Upper lobe of right lung (tissue), 1 donor: ENCODE measurements at places on chromosomes 6 and 20.

GRCh38 chr6:102742754-102743356, 1349.3 kb downstream of the GRIK2 start:
- H3K4me1 ChIP-seq = no peaks in the 10 kb centered on the region
- H3K36me3 ChIP-seq = no peaks in the 10 kb centered on the region
- H3K4me3 ChIP-seq = no peak overlapping the region

- H3K36me3 ChIP-seq = no peaks in the 10 kb centered on the region
- H3K27ac ChIP-seq = no peak overlapping the region
- H3K4me1 ChIP-seq = no peaks in the 10 kb centered on the region
- no peak overlapping the region for H3K4me3 ChIP-seq
Measured at GRCh38 chr20:44135417-44136204, 51.4 kb downstream of the JPH2 start.

DNA sequence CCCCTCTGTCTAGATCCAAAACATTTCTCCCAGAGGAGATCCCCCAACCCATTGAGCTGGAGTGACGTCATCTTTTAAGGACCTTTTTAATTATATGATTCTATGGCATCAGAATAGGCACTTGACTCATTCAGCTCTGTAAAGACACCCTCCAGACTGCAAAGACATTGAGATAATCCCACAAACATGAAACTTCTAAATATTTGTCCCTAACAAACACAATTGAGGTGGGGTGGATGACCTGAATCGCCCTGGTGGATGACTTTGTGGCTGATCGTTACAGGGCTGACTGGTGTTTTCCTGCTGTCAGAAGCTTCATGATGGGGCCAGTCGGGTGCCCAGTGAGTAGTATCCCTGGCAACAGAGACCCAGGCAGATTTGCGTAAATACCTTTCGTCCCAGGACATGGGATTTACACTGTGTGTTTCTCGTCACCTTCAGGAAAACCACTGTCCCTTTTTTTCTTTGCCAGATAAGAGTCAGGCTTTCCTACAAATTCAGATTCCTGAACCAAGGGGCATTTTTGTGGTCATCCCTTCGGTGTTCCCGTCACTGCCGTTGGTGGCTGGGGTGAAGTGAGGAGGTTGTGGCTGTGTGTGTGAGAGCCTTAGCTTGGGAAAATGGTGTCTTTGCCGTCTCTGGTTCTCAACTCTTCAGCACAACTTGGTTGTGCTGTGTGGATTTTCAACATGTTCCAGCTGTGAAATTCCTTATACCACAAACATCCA, 5.3 kb upstream of the PCK1 start:
- H3K4me3 ChIP-seq = no peak overlapping the region
- no peak overlapping the region for H3K27ac ChIP-seq
- no peak for DNase-seq
- H3K27me3 ChIP-seq = peaks cover 18% of the 10 kb centered on the region

- H3K27ac ChIP-seq = no peak overlapping the region
- H3K36me3 ChIP-seq = peaks cover 21% of the 10 kb centered on the region
- H3K27me3 ChIP-seq = no peaks in the 10 kb centered on the region
- H3K4me3 ChIP-seq = no peak overlapping the region
- no peaks in the 10 kb centered on the region for H3K4me1 ChIP-seq
Measured at GRCh38 chr6:127972815-127973214, 72.0 kb upstream of the THEMIS start.

DNA sequence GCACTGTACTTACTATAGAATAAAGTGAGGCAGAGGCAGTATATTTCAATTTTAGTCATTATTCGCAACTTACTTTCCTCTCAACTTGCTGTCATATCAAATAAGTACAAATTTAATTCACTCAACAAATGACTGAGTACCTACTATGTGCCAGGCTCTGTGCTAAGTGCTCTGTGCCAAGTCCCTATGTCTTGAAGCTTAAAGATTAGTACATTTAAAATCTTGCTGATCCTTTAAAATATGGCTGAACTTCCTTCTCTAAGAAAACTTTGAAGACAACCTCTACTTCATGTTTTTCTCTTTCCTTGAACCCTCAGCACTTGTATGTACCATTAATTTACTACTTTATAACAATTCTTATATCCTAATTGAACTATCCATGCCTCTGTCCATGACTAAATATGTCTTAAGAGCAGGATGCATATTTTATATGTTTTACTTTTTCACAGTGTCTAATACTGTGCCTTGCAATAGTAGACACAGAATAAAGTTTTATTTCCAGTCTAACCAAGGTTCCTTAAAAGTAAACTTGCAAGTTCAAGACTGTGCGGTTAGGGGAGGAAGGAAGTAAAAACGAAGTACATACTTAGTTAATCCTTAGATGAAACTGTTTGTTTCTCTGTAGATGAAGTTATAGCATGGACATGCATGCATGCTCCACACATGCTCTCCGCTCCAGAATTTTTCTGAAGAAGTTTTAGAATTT, 10.0 kb upstream of the LATS1 start:
- DNase-seq = no peak
- H3K36me3 ChIP-seq = peaks cover 80% of the 10 kb centered on the region
- H3K4me1 ChIP-seq = no peaks in the 10 kb centered on the region

DNA sequence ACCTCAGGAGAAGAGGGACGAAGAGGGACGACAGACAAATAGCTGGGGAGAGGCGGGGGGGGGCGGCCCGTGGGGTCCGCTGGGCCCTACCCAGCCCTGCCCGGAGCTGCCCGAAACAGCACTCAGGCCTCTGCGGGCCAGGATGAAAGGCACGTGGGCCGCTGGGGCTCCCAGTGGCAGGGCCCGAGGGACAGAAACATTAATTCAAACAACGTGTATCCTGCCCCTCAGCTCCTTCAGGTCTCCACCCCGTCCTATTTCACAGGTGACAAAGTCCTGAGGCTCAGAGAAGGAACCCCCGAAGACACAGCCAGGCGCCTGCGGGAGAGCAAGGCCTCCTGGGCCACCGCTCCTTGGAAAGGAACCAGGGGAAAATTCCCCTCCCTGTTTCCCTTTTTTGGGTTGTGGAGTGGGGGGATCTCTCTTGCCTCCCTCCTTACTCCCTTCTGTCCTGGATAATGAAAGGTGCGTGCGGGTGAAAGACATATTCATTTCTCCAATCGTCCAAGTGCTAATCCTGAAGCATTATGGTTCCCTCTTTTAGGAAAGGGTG, 93.3 kb downstream of the RNASET2 start:
- no peaks in the 10 kb centered on the region for H3K36me3 ChIP-seq
- H3K27me3 ChIP-seq = peaks cover 14% of the 10 kb centered on the region
- no peak for DNase-seq
- no peak overlapping the region for H3K27ac ChIP-seq
- H3K4me1 ChIP-seq = peaks cover 12% of the 10 kb centered on the region

DNA sequence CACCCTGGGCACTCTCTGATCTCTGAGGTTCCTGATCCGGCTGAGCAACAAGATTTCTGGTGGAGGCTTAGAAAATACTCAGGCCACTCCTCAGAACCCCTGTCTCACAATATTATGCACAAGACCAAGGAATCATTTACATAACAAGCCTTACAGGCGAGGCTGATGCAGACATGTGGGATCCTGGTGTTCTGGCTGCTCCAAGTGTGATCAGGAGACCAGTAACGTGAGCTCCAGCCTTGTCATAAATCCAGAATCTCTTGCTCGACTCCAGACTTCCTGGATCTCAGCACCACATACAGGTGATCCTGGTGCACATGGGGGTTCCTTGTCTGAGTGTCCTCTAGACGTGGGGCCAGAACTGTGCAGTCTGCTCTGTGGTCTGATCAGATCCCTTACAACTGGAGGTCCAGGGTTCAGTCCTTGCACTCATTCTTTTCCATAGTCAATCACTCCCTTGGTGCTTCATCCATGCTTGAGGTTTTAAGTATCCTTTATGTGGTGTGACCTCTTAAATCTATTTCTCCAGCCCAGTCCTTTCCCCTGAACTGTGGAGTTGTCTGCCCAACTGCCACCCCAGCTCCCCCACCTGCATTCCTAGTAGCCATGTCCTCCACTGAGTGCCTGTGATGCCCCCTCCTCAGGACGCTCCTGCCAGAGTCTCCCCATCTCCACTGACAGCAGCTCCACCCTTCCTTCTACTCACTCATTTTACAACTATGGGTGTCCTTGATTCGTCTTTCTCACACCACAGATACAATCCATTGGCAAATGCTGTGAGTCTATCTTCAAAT, 5.1 kb downstream of the HLA-C start:
- H3K36me3 ChIP-seq = peaks cover 9% of the 10 kb centered on the region
- no peak overlapping the region for H3K4me3 ChIP-seq
- H3K4me1 ChIP-seq = no peaks in the 10 kb centered on the region

DNA sequence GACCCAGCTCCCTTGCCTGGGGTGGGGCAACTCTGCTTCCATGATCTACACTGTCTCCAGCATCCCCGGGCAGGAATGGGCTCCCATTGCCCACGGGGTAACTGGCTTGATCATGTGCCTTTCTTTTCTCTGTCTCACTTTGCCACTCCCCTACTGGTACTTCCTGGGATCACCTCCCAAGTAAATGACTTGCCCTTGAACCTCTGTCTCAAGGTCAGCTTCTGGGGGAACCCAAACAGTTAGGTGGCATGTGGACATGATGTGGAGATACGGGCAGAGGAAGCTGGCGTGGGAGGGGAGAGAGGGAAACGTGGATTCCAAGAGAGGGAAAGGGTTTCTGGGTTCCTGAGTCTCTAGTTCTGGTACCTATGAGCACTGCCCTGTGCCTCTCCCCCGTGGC, 63.8 kb upstream of the RALY start:
- no peak overlapping the region for H3K27ac ChIP-seq
- no peaks in the 10 kb centered on the region for H3K27me3 ChIP-seq
- H3K36me3 ChIP-seq = no peaks in the 10 kb centered on the region
- peaks cover 4% of the 10 kb centered on the region for H3K4me1 ChIP-seq

GRCh38 chr6:159828074-159828473, 28.0 kb downstream of the PNLDC1 start:
- no peak overlapping the region for H3K27ac ChIP-seq
- H3K27me3 ChIP-seq = no peaks in the 10 kb centered on the region
- no peak for DNase-seq
- no peaks in the 10 kb centered on the region for H3K4me1 ChIP-seq
- H3K36me3 ChIP-seq = no peaks in the 10 kb centered on the region

- no peak overlapping the region for H3K27ac ChIP-seq
- no peaks in the 10 kb centered on the region for H3K36me3 ChIP-seq
- DNase-seq = no peak
- no peaks in the 10 kb centered on the region for H3K27me3 ChIP-seq
- H3K4me3 ChIP-seq = no peak overlapping the region
Measured at GRCh38 chr6:125868678-125869395, 78.1 kb downstream of the NCOA7 start.

DNA sequence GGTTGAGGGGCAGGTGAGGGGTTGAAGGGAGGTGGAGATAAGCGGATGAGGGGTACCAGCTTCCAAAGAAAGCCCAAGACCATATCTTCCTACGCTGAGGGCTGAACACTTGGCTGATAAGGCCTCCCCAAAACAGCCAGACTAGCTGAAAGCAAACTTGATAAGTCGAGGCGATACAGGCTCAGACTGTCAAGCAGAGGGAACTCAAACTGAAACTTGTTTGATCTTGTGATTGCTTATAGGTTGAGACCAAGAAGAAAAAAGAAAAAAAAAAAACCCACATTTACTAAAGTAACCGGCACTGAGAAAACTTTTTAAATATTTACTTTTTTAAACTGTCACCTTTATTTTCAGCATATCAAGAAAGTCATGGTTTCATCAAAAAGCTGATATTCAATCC, 73.6 kb downstream of the TRERF1 start:
- no peaks in the 10 kb centered on the region for H3K4me1 ChIP-seq
- H3K27me3 ChIP-seq = no peaks in the 10 kb centered on the region
- no peak overlapping the region for H3K27ac ChIP-seq
- H3K36me3 ChIP-seq = no peaks in the 10 kb centered on the region
- no peak overlapping the region for H3K4me3 ChIP-seq
- DNase-seq = no peak

- no peak for DNase-seq
- H3K36me3 ChIP-seq = no peaks in the 10 kb centered on the region
- H3K4me3 ChIP-seq = no peak overlapping the region
- H3K27me3 ChIP-seq = peaks cover 10% of the 10 kb centered on the region
- no peak overlapping the region for H3K27ac ChIP-seq
Measured at GRCh38 chr6:70292193-70292592, 10.7 kb downstream of the COL9A1 start.

- DNase-seq = no peak
- no peak overlapping the region for H3K4me3 ChIP-seq
- H3K27me3 ChIP-seq = no peaks in the 10 kb centered on the region
- no peaks in the 10 kb centered on the region for H3K4me1 ChIP-seq
- no peak overlapping the region for H3K27ac ChIP-seq
Measured at GRCh38 chr6:5712349-5713215, 294.1 kb downstream of the NRN1 start.

DNA sequence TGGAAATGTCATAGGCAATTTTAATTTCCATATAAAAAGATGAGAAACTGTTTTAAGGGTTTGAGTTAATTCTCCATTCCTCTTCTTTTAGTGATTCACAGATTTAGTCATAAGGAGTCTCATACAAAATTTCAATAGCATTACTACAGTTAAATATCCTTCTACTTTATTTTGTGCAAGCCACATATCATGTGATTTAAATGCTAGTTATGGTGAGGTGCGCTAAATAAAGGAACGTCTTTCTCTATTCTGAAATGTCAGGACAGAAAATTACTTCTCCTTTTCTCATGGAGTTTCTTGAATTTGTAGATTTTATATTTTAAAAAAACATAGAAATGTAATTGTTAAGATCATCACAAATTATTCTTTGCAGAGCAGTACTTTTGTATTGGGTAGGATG, 50.0 kb upstream of the SUPT3H start:
- no peak for DNase-seq
- no peaks in the 10 kb centered on the region for H3K36me3 ChIP-seq
- no peak overlapping the region for H3K4me3 ChIP-seq
- H3K4me1 ChIP-seq = peaks cover 2% of the 10 kb centered on the region
- H3K27me3 ChIP-seq = peaks cover 16% of the 10 kb centered on the region

- H3K4me3 ChIP-seq = no peak overlapping the region
- DNase-seq = no peak
- peak overlapping the region; percentile 66 for H3K27ac ChIP-seq
- H3K27me3 ChIP-seq = no peaks in the 10 kb centered on the region
- no peaks in the 10 kb centered on the region for H3K36me3 ChIP-seq
Measured at GRCh38 chr20:23103284-23104018, 17.3 kb upstream of the CD93 start.

DNA sequence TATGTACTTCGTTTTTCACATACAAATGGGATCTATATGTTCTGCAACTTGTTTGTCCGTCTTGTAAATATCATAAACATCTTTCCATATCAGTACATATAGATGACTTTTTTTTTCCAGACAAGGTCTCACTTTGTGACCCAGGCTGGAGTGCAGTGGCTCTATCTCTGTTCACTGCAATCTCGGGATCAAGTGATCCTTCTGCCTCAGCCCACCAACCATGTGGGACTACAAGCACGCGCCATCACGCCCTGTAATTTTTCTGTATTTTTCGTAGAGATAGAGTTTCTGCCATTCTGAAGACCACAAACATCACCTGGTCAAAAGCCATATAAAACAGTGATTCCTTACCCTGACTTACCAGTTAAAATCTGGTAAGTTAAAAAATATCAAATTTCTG, 37.7 kb upstream of the SYNCRIP start:
- no peak for DNase-seq
- H3K27ac ChIP-seq = no peak overlapping the region
- no peaks in the 10 kb centered on the region for H3K27me3 ChIP-seq
- H3K36me3 ChIP-seq = no peaks in the 10 kb centered on the region
- H3K4me3 ChIP-seq = no peak overlapping the region
- peaks cover 17% of the 10 kb centered on the region for H3K4me1 ChIP-seq
